ENCODE measurements at places on chromosomes 13 and 19.

DNA sequence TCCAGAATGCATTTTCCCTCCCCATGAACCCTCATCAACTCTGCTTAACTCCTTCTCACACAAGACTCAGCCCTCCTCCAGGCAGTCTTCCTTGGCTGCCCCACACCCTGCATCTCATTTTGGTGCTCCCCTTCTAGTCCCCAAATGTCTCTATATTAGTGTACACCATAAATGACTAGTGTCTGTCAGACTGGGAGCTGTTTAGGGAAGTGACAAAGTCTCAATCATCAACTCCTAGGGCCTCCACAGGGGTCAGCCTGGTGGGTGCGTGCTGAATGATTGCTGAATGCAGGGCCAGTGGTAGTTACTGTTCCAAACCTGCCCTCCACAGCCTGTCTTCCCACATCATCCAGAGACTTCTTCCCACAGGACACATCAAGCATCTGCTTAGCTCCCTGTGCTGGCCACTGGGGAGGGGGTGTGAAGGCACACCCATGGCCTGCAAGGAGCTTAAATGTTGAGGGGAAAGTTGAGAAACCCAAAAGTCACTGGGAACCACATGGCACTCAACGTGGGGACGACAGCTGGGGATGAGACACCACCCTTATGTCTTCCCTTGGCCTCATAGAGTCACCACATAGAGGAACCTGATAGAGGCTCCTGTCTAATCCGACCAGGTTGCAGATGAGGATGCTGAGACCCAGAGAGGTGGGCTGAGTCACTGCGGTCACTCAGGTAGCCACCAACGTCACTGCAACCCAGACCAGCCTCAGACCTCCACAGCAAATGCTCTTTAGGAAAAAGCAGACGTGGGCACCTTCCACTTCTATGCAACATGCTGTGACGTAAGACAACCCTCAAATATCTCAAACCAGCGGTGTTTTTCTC is 79.3 kb upstream of the TM9SF2 start:
- no peak for DNase-seq

DNA sequence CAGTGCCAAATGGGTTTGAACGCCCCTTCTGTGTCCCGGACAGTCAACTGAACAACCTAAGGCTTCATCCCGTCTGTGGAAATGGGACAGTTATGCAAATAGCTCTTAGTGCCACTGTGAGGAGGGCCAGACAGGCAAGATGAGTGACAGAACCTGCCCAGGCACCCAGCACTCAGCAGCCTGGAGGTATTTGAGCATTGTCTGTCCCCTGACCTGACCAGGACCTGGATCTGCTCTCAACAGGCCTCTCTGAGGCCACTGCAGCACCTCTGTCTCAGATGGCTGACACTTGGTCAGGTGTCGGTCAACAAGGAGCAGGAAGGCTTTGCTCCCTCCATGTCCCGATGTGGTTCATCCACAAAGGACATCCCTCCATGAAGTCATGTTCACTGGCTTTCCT is 67.9 kb downstream of the CCDC70 start:
- DNase-seq = no peak

- no peak for DNase-seq
These were observed 2.4 kb downstream of the ADAMTSL5 start for GRCh38 chr19:1510442-1510806.

DNA sequence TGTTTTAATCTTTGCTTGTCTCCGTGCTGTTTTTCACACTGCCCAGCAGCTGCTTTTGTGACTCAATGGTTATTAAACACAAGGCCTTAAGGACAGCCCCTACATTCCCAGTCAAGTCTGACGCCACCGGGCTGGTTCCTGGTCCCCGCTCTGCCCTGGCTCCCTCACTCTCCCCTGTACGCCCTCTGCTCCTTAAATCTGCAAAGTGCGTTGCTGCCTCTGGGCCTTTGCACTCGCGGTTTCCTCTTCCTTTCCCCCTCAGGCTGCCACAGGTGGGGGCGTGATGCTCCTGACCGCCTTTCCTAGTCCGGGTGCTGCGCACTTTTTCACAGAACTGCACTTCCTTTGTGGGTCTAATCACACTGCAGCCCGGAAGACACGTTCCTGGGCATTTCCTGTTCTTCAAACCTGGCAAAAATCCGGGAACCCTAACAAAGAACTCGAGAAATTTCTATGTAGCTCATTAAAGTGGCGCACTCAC is 25.6 kb downstream of the NOSIP start:
- DNase-seq = no peak

- no peak for DNase-seq
These were observed 526.5 kb downstream of the PCDH9 start for GRCh38 chr13:66703597-66703996.

- DNase-seq = no peak
These were observed 18.6 kb downstream of the DOCK9 start for GRCh38 chr13:98959291-98959690.

DNA sequence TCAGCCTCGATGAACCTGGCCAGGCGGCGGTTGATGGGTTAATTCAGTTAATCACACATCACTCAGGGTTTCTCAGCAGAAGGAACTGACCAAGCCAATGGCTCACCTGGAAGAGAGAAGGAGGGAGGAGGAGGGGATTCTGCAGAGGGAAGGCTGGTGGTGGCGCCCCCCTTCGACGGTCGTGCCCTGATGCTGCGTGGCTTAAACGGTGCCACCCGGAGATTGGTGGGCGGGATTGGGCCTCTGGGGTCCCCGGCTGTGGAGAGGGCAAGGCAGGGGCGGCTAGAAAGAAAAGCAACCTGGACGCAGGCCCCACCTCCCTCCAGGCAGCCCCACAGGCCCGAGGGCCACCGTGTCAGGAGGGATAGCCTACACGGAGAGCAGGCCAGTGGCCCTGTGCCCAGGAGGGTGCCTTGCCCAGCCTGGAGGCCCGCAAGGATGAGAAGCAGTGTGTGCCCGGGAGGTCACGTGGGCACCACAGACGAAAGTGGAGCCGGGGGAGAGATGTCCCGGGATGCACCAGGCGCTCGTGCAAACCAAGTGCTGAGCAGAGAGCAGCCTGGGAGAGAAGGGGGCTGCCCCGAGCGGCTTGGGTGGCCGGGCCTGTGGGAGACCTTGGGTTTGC is 16.0 kb downstream of the CSNK1G2 start:
- DNase-seq = no peak

DNA sequence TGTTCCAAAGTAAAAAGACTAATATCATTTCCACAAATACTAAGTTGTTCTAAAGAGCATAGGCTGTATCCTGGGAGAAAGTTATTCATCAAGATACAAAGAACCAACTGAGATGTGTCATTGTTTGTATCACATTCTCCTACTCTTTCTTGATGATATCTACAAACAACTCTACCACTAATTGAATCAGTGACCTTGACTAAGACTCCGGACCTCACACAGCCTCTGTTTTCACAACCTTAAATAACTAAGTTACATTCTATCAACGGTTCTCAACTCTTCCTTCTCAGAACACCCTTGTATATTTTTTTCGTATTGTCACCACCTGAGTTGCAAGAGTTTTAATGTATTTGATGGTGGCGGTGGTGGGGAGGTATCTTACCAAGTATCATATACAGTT is 12.6 kb downstream of the IRS2 start:
- no peak for DNase-seq
